Stimulated activated memory B cell treated with anti-CD40 and anti-IgM and Interleukin-4, amounts not matched to agents 10 μg/mL and 1 μg/mL and 100 μg/mL, for 72 hours (primary cell): ENCODE measurements at places on chromosomes 7 and 10.

DNA sequence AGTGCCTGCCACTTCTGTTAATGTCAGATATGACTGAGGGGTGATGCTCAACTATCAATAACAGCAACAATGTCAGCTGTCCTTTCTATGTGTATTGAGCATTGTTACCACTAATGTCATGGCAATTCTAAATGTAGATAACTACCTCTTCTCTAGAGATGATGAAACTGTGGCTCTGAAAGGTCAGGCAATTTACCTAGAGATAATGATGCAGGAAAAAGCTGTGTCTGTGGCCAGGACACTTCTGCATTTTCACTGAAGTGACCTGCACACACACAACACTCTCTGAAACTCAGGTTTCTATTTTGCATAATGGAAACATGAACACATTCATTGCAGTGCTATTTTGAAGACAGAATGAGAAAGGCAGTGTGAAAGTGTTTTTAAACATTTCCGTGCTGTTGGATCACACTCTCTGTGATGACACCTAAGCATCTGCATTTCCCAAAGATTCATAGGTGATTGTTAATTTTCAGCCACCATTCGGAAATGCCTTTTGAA is 148.2 kb downstream of the KCND2 start:
- no peaks in the 10 kb centered on the region for H3K36me3 ChIP-seq
- H3K27ac ChIP-seq: no peak overlapping the region
- no peak overlapping the region for H3K4me3 ChIP-seq

DNA sequence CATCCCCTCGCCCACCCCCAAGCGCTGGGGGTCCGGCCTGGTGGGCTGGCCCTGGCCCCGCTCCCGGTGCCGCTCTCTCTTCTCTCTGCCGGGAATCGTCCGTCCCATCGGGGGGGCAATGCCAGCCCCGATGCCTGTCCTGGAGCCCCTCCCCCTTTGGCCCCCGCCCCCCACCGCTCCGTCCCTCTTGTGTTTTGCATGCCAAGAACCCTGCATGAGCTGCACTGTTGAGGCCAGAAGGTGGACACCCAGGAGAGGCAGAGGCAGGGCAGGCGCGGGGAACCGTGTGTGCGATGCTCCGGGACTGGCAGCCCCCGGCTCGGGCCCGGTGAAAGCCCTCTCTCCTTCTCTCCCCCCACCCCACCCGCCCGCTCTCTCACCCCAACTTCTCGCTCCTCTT is 22.1 kb upstream of the HSPB1 start:
- no peaks in the 10 kb centered on the region for H3K36me3 ChIP-seq
- H3K4me3 ChIP-seq: no peak overlapping the region
- H3K27me3 ChIP-seq: peaks cover 78% of the 10 kb centered on the region
- peaks cover 18% of the 10 kb centered on the region for H3K4me1 ChIP-seq
- H3K27ac ChIP-seq: no peak overlapping the region
- peak; percentile 24 for ATAC-seq

GRCh38 chr10:30050411-30050810 is 9.0 kb downstream of the JCAD start:
- no peaks in the 10 kb centered on the region for H3K36me3 ChIP-seq
- H3K4me3 ChIP-seq: no peak overlapping the region
- H3K27me3 ChIP-seq: peaks cover 69% of the 10 kb centered on the region
- peaks cover 16% of the 10 kb centered on the region for H3K4me1 ChIP-seq
- no peak for ATAC-seq

DNA sequence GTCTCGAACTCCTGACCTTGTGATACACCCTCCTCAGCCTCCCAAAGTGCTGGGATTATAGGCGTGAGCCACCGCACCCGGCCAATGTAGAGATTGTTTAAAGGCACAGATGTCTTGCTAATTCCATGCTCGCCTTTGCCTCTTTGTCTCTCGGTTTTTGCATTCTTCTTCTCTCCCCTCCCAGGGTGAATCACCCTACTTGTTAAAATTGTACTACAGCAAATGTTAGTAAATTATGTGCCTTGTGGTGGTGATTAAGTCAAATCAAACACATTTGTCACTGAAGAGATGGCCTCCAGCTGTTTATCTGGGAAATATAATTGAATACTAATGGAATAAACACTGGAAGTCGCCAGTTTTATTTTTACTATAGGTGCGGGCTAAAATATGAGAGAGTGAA is 384.4 kb upstream of the AUTS2 start:
- H3K36me3 ChIP-seq: no peaks in the 10 kb centered on the region
- ATAC-seq: no peak
- H3K4me1 ChIP-seq: peaks cover 12% of the 10 kb centered on the region

- no peak for ATAC-seq
- H3K27ac ChIP-seq: no peak overlapping the region
- peaks cover 6% of the 10 kb centered on the region for H3K4me1 ChIP-seq
- no peaks in the 10 kb centered on the region for H3K36me3 ChIP-seq
- no peak overlapping the region for H3K4me3 ChIP-seq
- no peaks in the 10 kb centered on the region for H3K27me3 ChIP-seq
These were observed 55.1 kb upstream of the PTPN12 start for GRCh38 chr7:77482015-77482414.

GRCh38 chr7:140155428-140155827 is 21.4 kb downstream of the KDM7A start:
- peaks cover 6% of the 10 kb centered on the region for H3K36me3 ChIP-seq
- H3K27me3 ChIP-seq: no peaks in the 10 kb centered on the region
- no peak for ATAC-seq
- H3K27ac ChIP-seq: no peak overlapping the region
- H3K4me3 ChIP-seq: no peak overlapping the region
- H3K4me1 ChIP-seq: peaks cover 59% of the 10 kb centered on the region

GRCh38 chr10:50536617-50537240 is 87.0 kb downstream of the SGMS1 start:
- H3K4me3 ChIP-seq: no peak overlapping the region
- no peak for ATAC-seq
- H3K27ac ChIP-seq: no peak overlapping the region
- no peaks in the 10 kb centered on the region for H3K27me3 ChIP-seq

GRCh38 chr10:69643779-69644657 is 14.0 kb downstream of the FAM241B start:
- peaks cover 12% of the 10 kb centered on the region for H3K27me3 ChIP-seq
- no peak for ATAC-seq
- H3K27ac ChIP-seq: no peak overlapping the region
- H3K4me1 ChIP-seq: no peaks in the 10 kb centered on the region

- H3K4me3 ChIP-seq: no peak overlapping the region
- no peaks in the 10 kb centered on the region for H3K27me3 ChIP-seq
- peaks cover 5% of the 10 kb centered on the region for H3K36me3 ChIP-seq
- ATAC-seq: no peak
- no peaks in the 10 kb centered on the region for H3K4me1 ChIP-seq
These were observed 81.3 kb upstream of the ZNF438 start for GRCh38 chr10:31112961-31113360.

- H3K4me1 ChIP-seq: no peaks in the 10 kb centered on the region
- no peaks in the 10 kb centered on the region for H3K36me3 ChIP-seq
- H3K4me3 ChIP-seq: no peak overlapping the region
- no peak overlapping the region for H3K27ac ChIP-seq
- H3K27me3 ChIP-seq: peaks cover 9% of the 10 kb centered on the region
These were observed 120.7 kb downstream of the CXCL12 start for GRCh38 chr10:44264244-44264643.

DNA sequence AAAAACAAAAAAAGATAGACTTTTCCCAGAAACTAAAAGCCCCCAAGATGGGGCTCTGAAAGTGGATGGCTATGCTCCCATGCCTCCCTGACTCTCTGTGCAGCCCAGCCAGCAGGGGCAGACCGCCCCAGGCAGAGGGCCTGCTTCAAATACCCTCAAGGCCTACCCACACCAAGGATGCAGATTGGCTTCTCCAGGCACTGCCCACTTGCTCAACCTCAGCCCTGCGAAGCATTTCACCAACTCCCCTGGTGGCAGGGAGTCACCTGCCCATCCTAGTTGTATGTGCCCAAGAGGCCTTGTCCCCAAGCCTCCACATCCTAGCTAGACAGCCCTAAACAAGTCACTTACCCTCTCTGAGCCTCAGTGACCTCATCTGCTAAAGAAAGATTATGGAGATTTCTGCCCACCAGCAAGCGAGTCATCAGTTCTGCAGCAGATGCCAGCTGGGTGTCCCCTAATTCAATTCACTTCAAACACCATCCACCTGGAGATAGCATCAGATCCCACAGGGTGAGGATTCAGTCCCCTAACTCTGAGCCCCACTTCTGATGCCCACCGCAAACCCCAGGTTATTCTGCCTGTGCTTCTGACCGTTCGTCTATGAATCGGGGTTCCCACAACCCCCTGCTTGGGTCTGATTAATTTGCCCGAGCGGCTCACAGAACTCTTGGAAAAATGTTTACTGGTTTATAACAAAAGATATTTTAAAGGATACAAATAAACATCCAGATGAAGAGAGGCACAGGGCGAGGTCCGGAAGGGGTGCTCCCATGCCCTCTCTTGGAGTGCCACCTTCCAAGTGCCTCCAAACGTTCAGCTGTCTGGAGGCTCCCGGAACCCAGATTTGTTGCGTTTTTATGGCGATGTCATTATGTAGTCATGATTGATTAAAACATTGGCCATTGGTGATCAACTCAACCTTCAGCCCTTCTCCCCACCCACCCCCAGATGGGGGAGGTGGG is 18.6 kb upstream of the ZMIZ1 start:
- H3K4me1 ChIP-seq: peaks cover 23% of the 10 kb centered on the region
- no peak overlapping the region for H3K4me3 ChIP-seq
- H3K36me3 ChIP-seq: no peaks in the 10 kb centered on the region
- H3K27me3 ChIP-seq: peaks cover 19% of the 10 kb centered on the region
- no peak for ATAC-seq

- H3K27ac ChIP-seq: peak overlapping the region; percentile 90
- no peak for ATAC-seq
- H3K4me3 ChIP-seq: peak overlapping the region; percentile 88
- H3K27me3 ChIP-seq: no peaks in the 10 kb centered on the region
- peaks cover 5% of the 10 kb centered on the region for H3K36me3 ChIP-seq
These were observed 1.3 kb downstream of the SNX10 start for GRCh38 chr7:26292768-26293560.

DNA sequence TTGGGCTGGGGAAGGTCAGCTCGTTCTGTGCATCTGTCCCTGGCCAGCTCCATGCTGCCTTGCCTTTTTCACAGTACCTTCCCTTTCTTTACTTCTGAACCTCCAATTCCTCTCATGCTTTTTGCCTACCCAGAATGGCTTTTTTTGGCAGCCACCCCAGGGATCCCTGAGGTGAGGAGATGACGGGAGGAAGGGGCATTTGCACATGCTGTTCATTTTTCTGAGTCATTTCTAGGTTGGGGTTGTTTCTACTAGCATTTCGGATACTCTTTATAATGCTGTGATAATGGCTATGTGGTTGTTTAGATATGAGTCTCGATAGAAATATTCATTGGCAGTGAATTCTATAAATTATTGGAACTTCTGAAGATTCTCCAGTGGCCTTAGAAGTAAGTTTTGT is 415.1 kb upstream of the FZD8 start:
- no peaks in the 10 kb centered on the region for H3K27me3 ChIP-seq
- no peak for ATAC-seq
- H3K4me3 ChIP-seq: no peak overlapping the region
- H3K4me1 ChIP-seq: no peaks in the 10 kb centered on the region

DNA sequence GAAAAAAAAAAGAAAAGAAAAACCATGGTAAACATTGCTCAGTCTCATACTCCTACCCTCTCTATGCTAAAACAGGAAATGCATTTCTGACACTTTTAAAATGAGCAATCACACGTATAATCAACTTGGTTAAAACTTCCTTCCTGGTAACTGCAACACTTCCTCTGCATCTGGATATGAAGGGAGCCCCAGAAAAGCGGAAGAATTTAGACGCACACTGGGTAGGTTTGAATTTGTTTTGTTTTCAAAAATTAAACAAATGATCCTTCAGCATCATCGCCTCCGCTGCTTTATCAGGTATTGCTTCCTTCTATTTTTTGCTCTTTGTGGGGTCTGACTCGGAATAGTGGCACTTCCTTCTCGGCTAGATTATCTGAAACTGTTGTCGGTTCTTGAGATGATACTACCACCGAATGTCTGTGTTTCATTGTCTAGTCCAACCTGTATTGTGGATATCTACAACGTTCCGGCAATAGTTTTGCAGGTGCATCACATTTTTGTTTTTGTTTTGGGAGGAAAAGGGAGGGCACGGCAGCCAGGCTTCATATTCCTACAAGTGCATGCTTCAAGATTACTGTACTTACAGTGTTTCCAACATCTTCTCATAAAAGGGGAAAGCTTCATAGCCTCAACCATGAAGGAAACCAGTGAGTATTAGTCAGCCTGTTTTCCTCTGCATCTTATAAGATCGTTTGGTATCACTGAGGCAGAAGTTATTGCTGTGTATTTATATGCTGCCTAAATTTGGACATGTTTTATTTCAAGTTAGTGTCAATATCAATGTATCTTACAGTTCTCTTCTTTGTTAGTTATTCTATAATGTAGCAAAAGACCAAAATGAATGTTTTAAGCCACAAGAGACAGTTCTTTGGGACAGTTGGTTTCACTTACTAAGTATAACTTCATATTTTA is at the start of gene PIK3CG:
PIK3CG (plus strand) TSS at position 153 of the 912 bp plus-strand sequence. CDS start 2,280 bp downstream, outside the sequence.
- no peaks in the 10 kb centered on the region for H3K27me3 ChIP-seq
- ATAC-seq: peak; percentile 93
- H3K27ac ChIP-seq: peak within 1 kb of the TSS; percentile 90
- H3K36me3 ChIP-seq: peaks cover 39% of the 10 kb centered on the region
- H3K4me3 ChIP-seq: peak within 1 kb of the TSS; percentile 89

DNA sequence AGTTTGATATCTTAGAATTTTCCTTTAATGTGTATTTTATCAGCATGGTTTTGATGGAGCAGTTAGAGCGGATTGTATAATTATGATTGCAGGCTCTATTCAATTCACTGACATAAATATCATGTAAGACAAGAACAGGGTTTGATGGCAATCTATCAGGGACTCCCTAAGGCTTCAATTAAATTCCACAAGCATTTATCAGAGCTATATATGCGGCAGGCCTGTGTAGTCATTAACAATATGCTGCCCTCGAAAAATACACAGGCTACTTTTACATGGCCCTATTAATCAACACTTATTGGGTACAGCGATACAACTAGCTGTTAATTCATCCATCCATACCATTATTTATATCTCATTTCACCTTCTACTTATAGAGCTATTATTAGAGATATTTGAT is 358.1 kb upstream of the TPK1 start:
- no peak for ATAC-seq
- H3K36me3 ChIP-seq: no peaks in the 10 kb centered on the region
- no peaks in the 10 kb centered on the region for H3K27me3 ChIP-seq
- H3K27ac ChIP-seq: no peak overlapping the region
- no peaks in the 10 kb centered on the region for H3K4me1 ChIP-seq
- H3K4me3 ChIP-seq: no peak overlapping the region

GRCh38 chr7:46286356-46286755 is 365.3 kb upstream of the IGFBP3 start:
- H3K4me3 ChIP-seq: no peak overlapping the region
- H3K4me1 ChIP-seq: no peaks in the 10 kb centered on the region
- no peak for ATAC-seq
- no peaks in the 10 kb centered on the region for H3K36me3 ChIP-seq
- H3K27me3 ChIP-seq: no peaks in the 10 kb centered on the region
- no peak overlapping the region for H3K27ac ChIP-seq

GRCh38 chr7:12550956-12551355 is 19.6 kb upstream of the SCIN start:
- no peak overlapping the region for H3K27ac ChIP-seq
- H3K4me3 ChIP-seq: no peak overlapping the region
- ATAC-seq: no peak
- no peaks in the 10 kb centered on the region for H3K36me3 ChIP-seq
- no peaks in the 10 kb centered on the region for H3K4me1 ChIP-seq
- no peaks in the 10 kb centered on the region for H3K27me3 ChIP-seq

- no peak for ATAC-seq
- peaks cover 90% of the 10 kb centered on the region for H3K36me3 ChIP-seq
- no peak overlapping the region for H3K4me3 ChIP-seq
- H3K27ac ChIP-seq: no peak overlapping the region
- no peaks in the 10 kb centered on the region for H3K27me3 ChIP-seq
- no peaks in the 10 kb centered on the region for H3K4me1 ChIP-seq
These were observed 89.2 kb downstream of the DYNC2I1 start for GRCh38 chr7:158945519-158945918.
